ENCODE measurements at places on chromosomes 12 and 14. TPM values are rescaled to one million over a fixed set of nuclear protein-coding genes. Genes with fewer than 3 reads are reported as not detected.

The MTRFR gene
- 13.0 TPM for total RNA-seq

- no peak for DNase-seq
Observed at GRCh38 chr12:56775638-56776037, 12.5 kb downstream of the HSD17B6 start.

The CKB gene
- 155 TPM for total RNA-seq

DNA sequence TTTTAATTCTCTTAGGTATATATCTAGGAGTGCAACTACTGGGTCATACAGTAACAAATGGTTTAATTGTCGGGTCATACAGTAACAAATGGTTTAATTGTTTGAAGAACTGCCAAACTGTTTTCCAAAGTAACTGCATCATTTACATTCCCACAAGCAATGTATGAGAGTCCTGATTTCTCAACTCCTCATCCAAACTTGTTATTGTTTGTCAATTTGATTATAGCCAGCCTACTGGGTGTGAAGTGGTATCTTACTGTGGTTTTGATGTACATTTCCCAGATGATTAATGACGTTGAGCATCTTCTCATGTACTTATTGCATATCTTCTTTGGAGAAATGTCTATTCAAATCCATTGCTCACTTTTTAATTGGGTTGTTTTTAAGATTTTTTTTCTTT lies 67.6 kb upstream of the CFL2 start:
- no peak for DNase-seq

DNA sequence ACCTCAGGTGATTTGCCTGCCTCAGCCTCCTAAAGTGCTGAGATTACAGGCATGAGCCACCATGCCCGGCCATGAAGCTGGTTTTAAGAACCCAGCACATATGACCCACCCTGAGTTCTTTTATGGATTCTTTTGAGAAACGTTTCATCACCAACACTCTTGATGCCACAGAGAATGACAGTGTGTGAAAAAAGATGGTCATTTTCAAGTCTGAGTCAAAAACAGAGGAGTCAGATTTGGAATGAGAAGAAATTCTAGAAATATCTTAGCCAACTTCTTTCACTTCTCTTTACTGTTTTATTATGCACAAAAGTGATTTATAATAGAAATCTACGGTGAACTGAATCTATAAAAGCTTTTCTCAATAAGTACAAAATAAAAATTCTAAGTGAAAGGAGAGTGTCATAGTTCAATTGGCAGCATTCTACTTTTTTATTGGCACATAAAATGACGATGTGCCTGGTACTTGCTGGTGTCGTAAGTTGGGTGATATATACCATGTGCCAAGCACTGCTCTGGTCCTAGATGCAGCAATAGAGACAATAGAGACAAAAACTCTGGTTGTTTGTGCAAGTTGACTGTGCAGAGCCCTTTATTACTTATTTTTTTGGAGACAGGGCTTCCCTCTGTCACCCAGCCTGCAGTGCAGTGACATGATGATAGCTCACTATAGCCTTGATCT lies 33.9 kb downstream of the CCDC177 start:
- no peak for DNase-seq

- no peak for DNase-seq
Observed at GRCh38 chr14:63677891-63678379, 36.3 kb upstream of the WDR89 start.
